ENCODE measurements at places on chromosomes 3 and 15. TPM values are rescaled to one million over a fixed set of nuclear protein-coding genes. Genes with fewer than 3 reads are reported as not detected.

The GPR62 gene
- not detected for total RNA-seq

The CCDC33 gene
- total RNA-seq = not detected

The SRGAP3 gene
- total RNA-seq = 21.0 TPM

The PCYT1A gene
- total RNA-seq = 81.6 TPM

The CYP1A2 gene
- total RNA-seq = not detected

GRCh38 chr3:114855839-114856238, 291.2 kb downstream of the ZBTB20 start:
- DNase-seq = no peak

- DNase-seq = no peak
These were observed 1.1 kb upstream of the GPR62 start for GRCh38 chr3:51954105-51954504.

DNA sequence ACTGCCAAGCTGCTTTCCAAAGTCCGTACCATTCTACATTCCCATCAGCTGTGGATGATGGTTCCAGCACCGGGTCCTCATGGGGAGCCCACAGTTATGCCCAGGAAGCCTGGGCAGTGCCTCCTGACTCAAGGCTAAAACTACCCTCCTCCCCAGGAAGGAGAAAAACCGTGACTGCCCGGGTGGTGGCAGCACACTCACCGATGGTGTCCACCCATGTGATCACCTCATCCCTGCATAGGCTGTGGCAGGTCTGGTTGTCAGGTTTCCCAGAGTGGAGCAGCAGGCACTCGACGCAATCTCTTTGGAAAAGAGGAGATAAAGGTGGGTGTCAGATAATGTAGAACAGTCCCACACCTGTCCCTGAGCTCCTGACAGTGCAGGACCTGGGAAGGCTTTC, 38.6 kb downstream of the UMPS start:
- DNase-seq = no peak

DNA sequence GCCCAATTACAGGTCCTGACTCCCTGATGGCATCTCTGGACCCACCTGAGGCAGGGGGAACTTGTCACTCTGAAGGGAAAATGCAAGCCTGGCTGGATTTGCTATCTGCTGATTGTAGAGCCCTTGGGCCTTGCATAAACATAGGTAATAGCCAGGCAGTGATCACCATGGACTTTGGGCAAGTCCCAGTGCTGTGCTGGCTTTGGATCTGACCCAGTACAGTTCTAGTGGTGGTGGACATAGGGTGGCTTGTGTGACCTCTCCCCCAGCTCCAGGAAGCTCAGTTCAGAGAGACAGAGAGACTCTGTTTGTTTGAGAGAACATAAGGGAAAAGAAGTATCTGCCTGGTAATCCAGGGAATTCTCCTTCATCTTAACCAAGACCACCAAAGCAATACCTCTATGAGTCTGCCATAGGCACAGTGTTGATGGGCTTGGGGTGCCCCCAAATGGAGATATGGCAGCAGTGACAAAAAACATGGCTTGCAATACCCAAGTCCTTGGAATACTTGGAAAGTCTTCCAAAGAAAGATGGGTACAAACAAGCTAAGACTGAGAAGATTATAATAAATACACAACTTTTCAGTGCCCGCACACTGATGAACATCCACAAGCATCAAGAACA, 348.5 kb downstream of the PYDC2 start:
- no peak for DNase-seq

- DNase-seq = no peak
These were observed 150.0 kb downstream of the CDIN1 start for GRCh38 chr15:36729418-36729817.
